Endodermal cell (in vitro differentiated cells): ENCODE measurements at places on chromosomes 4 and X.

DNA sequence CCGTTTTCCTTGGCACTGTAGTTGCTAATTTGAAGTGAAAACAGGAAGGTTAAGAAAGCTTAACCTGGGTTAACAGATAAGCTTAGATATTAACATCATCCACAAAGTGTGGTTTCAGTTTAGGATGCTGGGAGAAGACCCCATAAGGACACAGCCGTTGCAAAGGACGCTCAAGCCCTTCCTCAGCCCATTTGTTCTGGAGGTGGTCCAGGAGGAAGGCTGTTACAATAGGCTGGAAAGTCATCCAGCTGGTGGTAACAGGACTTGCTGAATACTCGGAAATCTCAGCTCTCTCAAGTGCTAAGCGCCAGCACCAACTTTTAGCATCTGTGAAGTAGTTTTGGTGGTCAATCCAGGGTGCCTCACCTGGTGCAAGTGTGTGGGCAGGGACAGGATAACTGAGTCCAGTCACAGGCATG, 14.2 kb downstream of the CHST7 start:
- peak; percentile 57 for DNase-seq

GRCh38 chr4:92120810-92121498, 182.8 kb upstream of the GRID2 start:
- no peak for DNase-seq

DNA sequence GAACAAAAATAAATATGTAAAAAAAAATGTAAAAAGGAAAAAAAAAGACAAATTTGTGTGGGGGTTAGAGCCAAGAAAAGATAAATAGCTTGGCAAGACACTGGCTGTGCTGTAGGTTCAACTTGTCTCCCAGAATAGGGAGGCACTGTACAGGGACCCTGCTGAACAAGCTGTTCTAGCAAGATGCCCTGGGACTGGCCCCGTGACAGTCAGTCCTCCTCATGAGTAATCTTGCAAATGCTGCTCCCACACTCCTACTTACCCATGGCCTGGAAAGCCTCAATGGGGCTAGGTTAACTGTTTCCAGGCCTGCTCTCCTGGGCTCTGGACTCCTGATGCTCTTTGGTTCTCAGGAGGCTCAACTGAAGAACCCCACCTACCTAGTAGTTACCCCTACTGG, 106.8 kb downstream of the ATG4A start:
- DNase-seq = no peak

DNA sequence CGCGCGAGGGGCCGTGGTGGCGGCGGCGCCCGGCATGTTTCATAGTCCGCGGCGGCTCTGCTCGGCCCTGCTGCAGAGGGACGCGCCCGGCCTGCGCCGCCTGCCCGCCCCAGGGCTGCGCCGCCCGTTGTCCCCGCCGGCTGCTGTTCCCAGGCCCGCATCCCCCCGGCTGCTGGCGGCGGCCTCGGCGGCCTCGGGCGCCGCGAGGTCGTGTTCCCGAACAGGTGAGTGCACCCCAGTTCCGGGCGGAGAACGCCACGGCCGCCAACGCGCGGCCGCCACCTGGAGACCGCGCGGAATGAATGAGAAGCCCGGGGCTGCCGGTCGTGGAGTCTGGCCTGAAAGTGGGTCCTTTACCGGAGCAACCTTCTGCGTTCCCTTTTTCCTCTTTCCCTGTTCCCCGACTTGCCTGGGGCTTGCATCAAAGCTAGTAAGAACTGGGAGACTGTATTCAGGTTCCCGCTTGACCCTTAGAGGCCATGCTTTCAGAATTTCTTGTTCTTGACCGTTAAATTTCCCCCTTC, 429 bp downstream of the NOCT start:
- peak; percentile 73 for DNase-seq

DNA sequence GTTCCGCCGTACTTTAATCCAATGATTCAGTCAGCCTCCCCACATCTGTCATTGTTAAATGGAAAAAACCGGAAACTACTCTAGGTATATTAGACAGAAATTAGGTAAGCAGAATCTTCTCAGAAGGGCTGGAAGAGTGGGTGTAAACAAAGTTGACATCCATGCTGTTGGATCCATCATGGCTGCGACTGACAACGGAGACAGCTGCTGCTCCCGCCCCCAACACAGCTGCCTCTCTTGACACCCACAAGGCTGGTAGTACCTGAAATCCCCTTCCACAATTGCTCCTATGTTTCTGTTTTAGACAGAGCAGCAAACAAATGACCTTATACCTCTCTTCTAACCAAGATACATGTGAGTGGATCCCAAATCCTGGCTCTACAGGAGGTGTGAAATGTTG, 66.6 kb downstream of the RXFP1 start:
- no peak for DNase-seq
